ENCODE measurements at places on chromosomes 2 and 18.

- DNase-seq = no peak
Observed at GRCh38 chr2:96556441-96557330, 20.1 kb downstream of the ARID5A start.

DNA sequence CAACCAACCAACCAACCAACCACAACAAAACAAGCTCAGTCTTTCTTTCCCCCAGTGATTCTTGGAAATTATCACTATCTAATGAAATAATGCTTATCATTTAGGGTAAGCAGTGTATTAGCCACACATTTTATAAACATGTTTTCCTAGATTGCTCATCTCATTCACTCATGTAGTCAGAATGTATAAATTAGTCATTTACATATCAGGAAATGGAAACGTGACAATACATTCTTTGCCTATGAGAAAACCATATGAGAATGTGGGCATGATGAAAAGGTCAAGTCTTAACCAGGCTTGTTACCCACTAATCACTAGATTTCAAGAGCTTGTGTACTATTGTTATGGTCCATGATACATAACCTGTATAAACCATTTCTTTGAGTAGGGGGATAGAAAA is 1583.4 kb upstream of the PIK3C3 start:
- DNase-seq = no peak

GRCh38 chr2:16002144-16002543 is 61.8 kb downstream of the MYCN start:
- no peak for DNase-seq

- no peak for DNase-seq
Observed at GRCh38 chr2:225756198-225756597, 356.7 kb downstream of the NYAP2 start.

GRCh38 chr2:197079414-197079813 is 152.9 kb upstream of the PGAP1 start:
- DNase-seq = no peak

DNA sequence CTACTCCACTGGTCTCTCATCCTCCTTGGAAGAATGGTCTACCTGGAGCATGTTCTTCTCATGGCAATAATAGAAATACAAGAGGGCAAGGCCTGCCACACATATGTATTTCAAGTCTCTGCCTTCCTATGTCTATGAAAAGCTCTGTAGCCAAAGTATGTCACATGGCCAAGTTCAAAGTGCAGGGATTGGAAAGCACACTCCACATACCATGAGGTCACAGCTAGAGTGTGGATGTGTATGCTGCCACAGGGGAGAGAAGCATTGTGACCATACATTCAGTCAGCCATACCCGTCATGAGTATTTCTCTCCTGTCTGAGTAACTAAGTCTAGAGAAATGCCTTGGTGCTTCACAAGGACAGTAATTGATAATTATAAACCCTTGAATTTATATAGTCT is 8.8 kb upstream of the EIF2AK3 start:
- no peak for DNase-seq

DNA sequence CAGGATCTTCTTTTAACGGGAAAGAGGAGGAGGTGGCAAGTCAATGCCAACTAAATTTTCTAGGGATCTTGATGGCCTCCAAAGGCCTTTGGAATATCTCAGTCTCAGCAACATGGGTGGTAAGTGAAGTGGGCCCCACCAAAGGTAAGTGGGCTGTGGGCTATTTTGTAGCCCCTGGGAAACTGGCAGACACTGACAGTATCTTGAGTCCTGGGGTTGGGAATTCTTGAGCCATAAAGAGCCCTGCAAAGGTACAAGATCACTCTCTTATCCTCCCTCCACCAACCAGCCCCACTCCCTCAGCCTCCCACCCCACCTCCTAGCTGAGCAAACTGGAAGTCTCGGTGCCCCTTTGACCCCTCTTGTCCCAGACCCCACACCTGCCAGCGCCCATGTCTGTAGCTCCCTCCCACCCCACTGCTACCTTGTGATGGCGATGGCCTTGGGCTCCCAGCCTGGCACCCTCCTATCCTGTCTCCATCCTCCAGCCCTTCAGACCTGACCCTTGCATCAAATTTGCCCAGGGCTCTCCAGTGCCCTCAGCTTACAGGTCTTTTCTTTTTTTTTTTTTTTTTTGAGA is 8.5 kb downstream of the ATP6V1B1 start:
- DNase-seq = no peak

- DNase-seq = peak; percentile 69
Observed at GRCh38 chr2:96320728-96321622, 4.1 kb upstream of the ITPRIPL1 start.

DNA sequence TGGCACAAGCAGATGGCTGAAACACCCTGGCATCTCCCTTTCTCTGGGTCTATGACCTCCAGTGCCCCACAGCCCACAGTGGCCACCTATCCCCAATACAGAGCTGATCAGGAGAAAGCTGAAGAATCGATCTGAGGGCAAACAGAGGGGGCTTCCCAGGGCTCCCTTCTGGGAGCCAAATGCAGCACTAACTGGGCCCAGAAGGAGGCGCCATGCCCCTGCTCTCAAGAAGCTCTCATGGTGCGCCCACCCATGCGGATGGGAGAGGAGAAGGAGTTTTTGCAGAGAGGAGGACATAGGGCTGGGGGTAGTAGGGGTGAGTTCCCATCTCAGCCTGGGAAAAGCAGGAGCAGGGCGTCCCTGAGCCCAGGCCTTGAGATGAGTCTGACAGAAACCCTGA is 787.3 kb upstream of the RAB6C start:
- no peak for DNase-seq

DNA sequence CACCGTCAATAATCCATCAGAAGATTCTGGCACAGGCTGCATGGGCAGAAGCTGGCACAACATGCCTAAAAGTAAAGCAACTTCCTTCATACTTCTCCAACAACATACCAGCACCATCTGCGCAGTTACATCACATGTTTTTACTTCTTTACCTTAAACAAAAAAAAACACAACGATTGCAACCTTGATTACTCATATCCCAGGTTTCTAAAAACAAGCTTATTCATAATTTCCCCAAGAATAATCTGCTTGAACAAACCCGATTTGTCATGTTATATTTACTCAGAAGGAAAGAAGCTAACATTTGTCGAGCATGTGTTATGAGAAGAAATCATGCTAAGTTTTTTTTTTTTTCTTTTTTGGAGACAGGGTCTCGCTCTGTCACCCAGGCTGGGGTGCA is 54.7 kb downstream of the THADA start:
- DNase-seq = no peak

DNA sequence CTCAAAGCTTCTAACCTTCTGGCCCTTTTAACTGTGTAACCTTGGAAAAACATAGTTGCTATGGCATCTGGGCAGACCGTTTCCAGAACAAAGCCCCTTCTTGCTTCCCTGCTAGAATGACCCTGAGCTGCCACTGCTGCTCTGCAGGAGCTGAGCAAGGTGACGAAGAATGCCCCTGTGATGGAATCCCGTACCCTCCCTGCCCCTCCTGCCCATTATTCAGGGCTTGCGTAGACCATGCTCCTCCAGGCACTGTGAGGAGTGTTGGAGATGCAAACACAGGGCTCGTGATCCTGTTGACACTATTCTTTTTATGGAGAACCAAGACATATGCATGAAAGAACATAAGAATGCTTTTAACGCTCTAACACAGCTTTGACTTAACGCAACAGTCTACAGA is 191.1 kb downstream of the CDH2 start:
- DNase-seq = no peak

DNA sequence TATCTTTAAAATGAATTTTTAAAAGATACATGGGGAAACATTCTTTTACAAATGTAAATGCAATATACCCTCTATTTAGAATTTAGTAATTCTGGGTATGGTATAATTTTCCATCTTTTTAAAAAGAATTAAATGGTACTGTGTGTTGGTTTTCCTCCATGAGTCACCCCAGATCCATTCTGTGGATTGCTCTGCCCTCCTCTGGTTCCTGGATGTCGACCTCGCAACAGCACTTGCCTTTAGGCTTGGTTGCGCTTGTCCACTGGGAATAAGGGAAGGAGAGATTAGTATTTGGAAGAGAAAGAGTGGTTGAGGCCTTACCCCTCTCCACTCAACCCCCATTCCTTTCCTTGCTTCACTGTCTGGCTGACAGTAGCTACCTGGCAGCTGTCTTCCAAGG is 90.4 kb downstream of the FTCDNL1 start:
- no peak for DNase-seq

- DNase-seq = no peak
Observed at GRCh38 chr2:127942002-127942401, 56.2 kb upstream of the AMMECR1L start.

DNA sequence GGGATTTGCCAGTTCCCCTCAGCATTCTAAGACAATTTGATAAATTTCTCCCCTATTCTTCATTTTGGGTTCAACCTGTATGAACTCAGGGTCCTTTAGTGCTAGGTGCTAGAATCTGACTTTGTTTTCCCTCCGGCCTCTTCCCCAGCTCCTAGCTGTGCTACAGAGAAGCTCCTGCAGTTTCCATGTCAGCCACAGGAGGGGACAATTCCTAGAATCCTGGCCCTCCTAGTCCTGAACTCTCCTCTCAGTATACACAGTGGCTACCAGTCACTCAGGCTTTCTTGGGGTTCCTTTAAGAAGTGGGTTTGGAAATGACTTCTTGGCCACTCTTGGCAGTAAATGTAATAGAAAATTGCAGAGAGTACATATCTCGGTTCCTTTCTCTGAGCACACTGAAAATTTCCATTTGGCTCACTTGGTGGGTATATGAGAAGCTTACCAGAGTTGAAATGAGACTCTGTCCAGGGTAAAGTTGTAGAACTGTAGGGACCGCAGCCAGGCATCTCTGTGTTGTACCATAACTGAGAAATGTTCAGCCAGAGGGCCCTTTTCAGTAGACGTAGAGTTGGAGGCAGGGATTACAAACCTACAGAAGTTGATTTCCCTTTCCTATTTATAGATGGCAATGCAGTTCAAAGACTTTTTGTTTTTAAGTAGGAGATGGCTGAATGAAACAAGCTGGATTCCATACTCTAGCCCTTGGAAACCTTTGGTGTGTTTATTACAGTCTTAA is 5.0 kb upstream of the CHST10 start:
- no peak for DNase-seq

DNA sequence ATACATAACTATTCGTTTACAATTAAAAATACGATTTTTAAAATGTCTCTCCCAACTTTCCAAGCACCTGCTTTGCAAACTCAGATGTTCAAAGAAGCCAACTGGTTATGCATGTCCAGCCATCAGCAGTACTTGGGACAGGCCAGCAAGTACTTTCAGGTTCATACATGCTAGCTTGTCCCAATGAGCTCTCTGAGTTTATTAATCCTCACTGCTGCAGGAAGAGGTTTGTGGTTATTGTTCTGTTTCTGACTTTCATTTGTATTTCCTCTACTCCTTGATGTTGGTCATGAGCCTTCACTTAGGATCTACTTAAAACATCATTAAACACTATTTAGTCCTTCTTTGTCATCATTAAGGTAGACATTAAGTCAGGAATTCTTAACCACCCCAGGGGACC is 374.1 kb downstream of the LRATD1 start:
- no peak for DNase-seq

GRCh38 chr2:149953627-149954026 is 366.1 kb upstream of the MMADHC start:
- no peak for DNase-seq

GRCh38 chr2:52698408-52698807 is 1069.2 kb upstream of the CHAC2 start:
- DNase-seq = no peak

DNA sequence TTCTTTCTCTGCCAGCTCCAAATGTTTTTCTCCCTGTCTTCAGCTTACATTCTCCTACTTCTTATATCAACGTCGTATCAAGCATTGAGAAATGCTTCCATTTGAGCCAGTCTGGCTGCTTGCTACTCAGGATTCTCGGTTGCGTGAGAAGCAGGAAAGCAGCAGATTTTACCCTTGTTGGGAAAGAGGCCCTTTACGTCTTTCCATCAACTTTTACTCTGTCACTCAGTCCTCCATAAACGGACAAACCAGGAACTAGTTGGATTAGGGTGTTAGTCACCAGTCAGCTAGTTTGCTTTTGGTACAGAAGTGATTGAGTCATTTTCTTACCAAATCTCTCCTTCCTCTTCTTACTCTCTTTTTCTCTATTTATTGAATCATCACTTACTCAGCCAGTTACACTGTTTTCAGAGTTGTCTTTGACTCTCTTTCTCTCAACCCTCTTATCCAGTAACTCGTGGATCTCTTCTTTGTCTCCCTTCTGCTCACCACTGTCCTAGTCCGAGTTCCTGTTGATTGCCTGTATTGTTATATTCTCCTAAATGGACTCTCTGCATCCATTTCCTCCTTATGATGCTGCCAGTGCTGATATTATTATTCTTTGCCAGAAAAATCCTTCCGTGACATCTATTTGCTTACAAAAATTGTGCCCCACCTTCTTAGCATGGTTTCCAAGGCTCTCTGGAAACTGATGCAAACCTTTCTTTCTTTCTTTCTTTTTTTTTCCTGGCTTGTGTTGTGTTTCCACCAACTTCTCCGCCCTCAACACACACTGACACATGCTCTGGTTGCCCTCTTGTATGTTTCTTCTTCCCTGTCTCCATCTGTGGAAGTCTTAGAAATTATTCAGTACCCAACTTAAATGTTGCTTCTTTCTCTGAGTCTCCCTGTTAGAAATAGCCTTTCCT is 61.5 kb downstream of the VRK2 start:
- no peak for DNase-seq

DNA sequence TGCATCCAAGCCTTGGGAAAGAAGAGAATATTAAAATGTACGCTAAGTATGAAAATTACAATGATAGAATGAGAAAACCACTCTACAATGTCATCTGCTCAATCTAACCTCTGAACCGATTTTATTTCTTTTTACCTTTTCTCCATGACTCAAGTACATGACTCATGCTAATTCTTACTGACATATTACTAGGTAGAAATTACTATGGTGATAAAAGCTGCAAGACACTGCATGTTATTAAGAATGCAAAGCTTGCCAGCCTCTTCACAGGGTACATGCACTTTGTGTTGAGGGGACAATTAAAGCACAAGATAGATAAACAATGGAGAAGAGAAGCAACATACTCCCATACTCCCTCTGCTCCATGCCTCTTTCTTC is 20.7 kb downstream of the SFT2D3 start:
- DNase-seq = no peak

GRCh38 chr2:191188550-191189093 is 37.8 kb upstream of the STAT4 start:
- DNase-seq = no peak

DNA sequence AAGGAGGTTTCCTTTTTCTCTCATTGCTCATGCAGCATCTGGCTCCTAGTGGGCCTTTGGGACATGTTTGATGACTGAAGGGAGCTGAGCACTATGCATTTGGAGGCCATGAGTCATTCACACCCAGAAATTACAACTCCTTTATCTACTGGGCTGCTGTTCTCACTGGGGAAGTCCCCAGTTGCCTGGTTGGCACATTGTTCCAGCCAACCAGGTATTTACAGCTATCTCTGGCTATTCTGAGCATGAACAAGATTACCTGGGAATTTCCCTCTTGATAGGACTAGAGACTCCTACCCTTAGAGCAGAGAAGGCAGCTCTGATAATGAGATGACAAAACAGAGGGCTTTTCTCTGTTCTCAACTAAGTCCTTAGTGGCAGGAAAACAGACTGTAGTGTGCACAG is 206.5 kb downstream of the SETBP1 start:
- DNase-seq = no peak

DNA sequence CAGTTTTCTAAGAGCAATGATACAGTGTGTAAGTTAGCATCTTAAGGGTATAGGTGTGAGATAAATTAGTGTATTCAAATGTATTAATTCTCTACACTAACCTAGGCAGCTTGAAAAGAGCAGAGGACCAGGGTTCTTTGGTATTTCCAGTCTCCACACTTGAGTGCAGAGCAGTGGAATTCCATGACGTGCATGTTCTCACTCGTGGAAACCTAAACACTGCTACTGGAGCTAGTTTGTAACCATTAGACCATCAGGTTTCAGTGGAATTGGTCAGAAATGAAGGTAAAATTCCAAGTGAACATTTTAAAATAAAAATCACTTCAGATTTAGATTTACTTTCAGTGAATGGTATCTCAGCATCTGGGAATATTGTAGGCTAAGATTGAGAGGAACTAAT is 9.0 kb downstream of the SPTBN1 start:
- DNase-seq = no peak

All from NCI-H1417 (cell line).